ENCODE measurements at places on chromosomes 11 and 22. TPM values are rescaled to one million over a fixed set of nuclear protein-coding genes. Genes with fewer than 3 reads are reported as not detected.

DNA sequence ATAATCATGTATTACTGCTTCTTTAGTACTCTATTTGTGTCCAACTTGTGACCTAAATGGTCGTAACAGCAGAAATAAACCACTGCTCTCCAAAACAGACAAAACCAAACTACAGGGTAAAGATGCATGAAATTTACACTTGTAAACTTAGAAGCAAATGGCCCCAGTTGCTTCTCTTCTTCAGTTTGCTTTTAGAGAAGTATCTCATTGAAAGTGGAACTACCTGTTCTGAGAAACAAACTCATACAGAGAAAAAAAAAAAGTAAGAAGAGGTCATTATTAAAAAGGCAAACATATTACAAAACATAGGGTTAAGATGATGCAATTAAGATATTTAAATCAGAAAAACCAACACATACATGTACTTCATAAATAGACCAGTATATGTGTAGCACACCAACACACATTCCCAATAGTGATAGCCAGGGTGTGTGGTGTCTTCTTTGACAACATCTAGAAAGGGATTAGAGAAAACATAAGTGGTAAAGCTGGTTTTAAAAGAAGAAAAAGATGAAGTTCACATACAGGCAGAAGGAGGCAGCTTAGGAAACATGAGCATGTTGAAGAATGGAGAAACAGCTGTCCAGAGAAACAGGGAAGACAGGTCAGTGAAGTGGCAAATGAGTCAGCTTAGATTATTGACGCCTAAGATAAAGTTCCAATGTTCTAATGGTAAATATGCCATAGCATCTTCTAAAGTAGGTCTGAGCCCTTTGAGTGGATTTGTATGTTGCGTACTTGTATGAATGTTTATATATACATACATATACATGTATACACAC is 844.7 kb upstream of the CCDC90B start:
- H3K4me1 ChIP-seq, result no peaks in the 10 kb centered on the region
- DNase-seq, result no peak
- no peak overlapping the region for H3K27ac ChIP-seq

- no peak overlapping the region for H3K27ac ChIP-seq
- no peaks in the 10 kb centered on the region for H3K36me3 ChIP-seq
- H3K27me3 ChIP-seq, result no peaks in the 10 kb centered on the region
- H3K4me3 ChIP-seq, result no peak overlapping the region
- H3K4me1 ChIP-seq, result no peaks in the 10 kb centered on the region
Observed at GRCh38 chr11:13908535-13908934, 54.0 kb upstream of the SPON1 start.

- no peaks in the 10 kb centered on the region for H3K27me3 ChIP-seq
- no peak overlapping the region for H3K27ac ChIP-seq
- H3K4me1 ChIP-seq, result no peaks in the 10 kb centered on the region
- no peak for DNase-seq
- no peak overlapping the region for H3K4me3 ChIP-seq
- no peaks in the 10 kb centered on the region for H3K36me3 ChIP-seq
Observed at GRCh38 chr11:31417816-31418215, 48.2 kb downstream of the DNAJC24 start.

GRCh38 chr11:44684859-44685281 is 41.9 kb upstream of the TSPAN18 start:
- H3K27me3 ChIP-seq, result no peaks in the 10 kb centered on the region
- no peaks in the 10 kb centered on the region for H3K4me1 ChIP-seq
- H3K27ac ChIP-seq, result no peak overlapping the region
- no peaks in the 10 kb centered on the region for H3K36me3 ChIP-seq

- H3K27ac ChIP-seq, result peak overlapping the region; percentile 53
- DNase-seq, result peak; percentile 88
- H3K36me3 ChIP-seq, result peaks cover 11% of the 10 kb centered on the region
- no peaks in the 10 kb centered on the region for H3K27me3 ChIP-seq
Observed at GRCh38 chr11:126339863-126340434, 15.5 kb upstream of the ST3GAL4 start.

DNA sequence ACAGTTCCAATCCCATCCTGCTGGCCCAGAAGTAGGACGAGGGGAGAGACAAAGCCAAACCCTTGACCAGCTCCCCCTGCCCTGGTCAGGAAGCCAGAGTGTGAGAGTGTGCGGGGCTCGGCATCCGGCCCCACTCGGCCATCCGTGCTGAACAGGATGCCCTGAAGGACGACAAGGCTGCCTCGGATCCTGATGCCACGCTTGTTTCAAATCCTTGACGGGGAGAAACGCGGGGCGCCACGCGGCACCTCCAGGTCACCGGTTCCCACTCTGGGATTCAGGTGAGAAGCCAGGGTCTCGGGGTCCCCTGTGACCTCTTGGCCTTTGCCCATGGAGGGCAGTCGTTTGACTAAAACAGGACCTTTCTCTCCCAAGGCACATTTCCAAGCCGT is 167.8 kb downstream of the BRD1 start:
- no peak overlapping the region for H3K27ac ChIP-seq
- no peaks in the 10 kb centered on the region for H3K36me3 ChIP-seq
- no peak overlapping the region for H3K4me3 ChIP-seq
- no peak for DNase-seq
- no peaks in the 10 kb centered on the region for H3K4me1 ChIP-seq

DNA sequence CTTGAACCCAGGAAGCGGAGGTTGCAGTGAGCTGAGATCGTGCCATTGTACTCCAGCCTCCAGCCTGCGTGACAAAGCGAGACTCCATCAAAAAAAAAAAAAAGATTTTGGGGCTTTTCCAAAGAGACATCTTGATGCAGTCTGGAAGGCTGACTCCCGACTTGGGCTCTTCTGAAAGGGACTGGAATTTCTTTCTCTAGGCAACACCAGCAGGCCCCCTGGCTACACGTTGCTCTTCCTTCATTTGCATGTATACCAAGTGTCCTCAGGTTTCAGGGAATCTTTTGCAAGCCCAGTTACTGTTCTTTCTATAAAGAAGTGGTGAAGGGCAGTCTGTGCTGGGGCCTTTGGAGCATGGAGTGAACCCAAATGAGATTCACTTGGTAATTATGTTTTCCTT is 211.0 kb downstream of the GRIK4 start:
- no peak for DNase-seq
- H3K27ac ChIP-seq, result no peak overlapping the region
- no peaks in the 10 kb centered on the region for H3K27me3 ChIP-seq
- H3K36me3 ChIP-seq, result no peaks in the 10 kb centered on the region
- H3K4me3 ChIP-seq, result no peak overlapping the region
- H3K4me1 ChIP-seq, result no peaks in the 10 kb centered on the region

DNA sequence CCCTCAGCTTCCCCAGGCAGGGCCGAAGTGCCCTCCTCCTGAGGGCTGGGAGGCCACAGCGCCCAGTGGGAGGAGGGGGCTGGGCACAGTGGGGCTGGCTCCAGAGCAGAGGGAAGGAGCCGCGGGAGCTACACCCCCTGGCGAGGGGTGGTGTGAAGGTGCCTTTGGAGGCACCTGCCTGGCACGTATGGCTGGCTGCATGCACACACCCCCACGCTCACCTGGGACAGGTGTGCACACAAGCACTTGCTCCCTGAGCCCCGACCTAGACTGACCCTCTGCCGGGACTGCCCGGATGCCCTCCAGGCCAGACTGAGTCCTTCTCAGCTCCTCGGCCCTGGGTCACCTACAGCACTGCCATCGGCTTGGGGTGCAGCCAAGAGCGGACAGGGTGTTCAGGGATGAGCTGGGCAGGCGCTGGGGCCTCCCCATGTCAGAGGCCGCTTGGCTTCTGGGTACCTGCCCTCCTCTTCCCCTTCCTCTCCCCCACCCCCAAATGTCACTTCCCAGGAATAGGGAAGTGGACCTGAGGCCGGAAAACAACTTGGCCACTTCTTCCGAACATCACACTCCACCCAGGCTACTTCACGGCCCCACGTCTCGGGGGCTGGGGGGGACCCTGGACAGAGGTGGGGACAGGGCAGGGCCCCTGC is 7.4 kb upstream of the PIM3 start:
- DNase-seq, result no peak
- H3K4me3 ChIP-seq, result no peak overlapping the region
- peaks cover 19% of the 10 kb centered on the region for H3K4me1 ChIP-seq
- H3K36me3 ChIP-seq, result no peaks in the 10 kb centered on the region

GRCh38 chr22:49455595-49455994 is 372.1 kb downstream of the BRD1 start:
- H3K4me3 ChIP-seq, result no peak overlapping the region
- no peak for DNase-seq
- peaks cover 21% of the 10 kb centered on the region for H3K27me3 ChIP-seq
- no peaks in the 10 kb centered on the region for H3K36me3 ChIP-seq
- H3K27ac ChIP-seq, result no peak overlapping the region

DNA sequence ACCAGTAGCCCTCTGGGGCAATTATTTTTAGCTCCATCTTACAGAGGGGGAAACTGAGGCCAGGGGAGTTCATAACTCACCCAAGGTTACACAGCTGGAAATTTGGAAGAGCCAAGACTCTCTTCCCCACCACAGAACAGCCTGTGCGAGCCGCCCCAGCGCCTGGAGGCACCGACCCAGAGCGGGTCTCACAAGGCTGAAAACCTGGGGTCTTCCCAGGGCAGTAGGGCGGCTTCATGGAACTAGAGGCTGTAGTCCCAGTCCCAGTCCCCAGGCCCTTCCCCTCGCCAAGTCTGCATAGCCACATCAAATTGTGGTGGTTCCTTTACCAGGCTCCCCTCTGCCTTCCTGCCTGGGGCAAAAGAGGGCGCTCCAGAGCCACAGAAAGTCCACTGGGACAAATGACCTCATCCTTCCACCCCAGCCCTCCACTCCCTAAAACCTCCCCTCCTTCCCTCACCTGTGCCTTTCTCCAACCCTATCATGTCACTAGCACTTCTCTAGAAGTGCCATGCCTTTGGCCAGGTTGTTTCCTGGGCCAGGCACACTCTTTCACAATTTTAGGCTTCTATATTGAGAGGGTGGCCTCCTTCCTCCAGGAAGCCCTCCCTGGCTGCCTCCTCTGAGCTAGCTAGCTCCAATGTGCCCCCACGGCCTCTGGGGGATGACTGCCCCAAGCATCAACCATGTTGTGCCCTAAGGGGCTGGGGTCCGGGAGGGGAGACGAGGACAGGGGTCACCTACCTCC is 15.2 kb upstream of the CDC42EP1 start:
- H3K4me1 ChIP-seq, result peaks cover 40% of the 10 kb centered on the region
- peak overlapping the region; percentile 21 for H3K4me3 ChIP-seq
- no peaks in the 10 kb centered on the region for H3K36me3 ChIP-seq

DNA sequence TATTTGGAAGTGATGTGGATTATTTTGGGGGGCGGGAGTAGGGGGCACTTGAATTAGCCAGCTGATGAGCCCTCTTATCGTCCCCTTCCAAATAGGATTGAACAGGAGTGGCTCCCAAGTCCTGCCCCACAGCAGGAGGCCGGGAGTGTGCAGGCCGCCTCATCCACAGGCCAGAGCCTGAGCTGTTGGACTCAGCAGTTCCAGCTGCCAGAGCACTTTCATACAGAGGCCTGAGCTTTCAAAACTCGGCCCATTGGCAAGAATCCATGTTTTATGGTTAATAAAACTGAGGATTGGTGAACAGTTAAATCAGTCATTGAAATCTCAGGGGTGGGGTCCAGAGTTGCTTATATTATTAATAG is 9.6 kb downstream of the FAM118A start:
- H3K4me3 ChIP-seq, result no peak overlapping the region
- H3K27ac ChIP-seq, result peak overlapping the region; percentile 81
- no peaks in the 10 kb centered on the region for H3K4me1 ChIP-seq

DNA sequence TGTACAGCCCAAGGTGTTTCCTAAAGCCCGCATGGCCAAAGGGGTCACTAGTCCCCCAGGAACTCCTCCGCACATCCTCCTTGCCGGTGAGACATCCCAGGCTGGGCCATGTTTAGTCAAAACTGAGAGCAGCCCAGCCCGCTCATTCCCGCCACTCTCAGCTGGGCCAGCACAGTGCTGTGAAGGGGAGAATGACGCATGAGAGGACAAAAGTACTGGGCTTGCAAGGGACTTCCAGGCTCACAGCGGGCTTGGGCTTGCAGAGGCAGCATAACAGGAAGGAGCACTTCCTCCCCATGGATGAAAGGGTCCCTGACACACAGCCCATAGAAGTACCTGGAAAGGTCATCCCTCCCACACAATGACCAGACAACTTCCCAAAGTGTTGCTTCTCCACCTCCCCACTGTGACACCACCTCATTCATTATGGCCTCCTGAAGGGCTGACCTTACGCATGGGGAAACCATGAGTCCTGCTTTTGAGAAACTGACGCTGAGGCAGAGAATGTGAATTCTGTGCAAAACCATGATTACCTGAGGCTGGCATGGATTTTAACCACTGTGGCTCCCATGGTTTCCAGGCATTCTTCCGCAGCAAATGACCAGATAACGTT is 19.1 kb downstream of the ETS1 start:
- no peaks in the 10 kb centered on the region for H3K36me3 ChIP-seq
- H3K4me3 ChIP-seq, result no peak overlapping the region
- H3K27ac ChIP-seq, result no peak overlapping the region

DNA sequence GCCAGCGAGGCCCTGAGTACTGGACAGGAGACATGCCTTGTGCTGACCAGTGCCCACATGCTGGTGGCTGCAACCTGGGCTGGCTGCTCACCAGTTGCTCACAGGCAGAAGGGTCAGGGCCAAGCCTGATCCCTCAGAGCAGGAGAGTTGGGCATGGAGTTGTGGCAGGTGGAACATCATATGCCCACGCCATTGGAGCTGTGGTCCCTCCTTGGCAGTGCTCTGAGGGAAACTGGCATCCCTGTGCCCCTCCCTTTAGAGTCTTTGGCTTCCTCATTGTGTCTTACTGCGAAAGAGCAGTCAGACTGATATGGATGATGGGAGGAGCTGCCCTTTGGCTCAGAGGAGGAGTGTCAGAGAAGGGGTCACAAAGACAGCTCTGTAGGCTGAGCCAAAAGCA is 3.1 kb upstream of the MYEOV start:
- H3K4me1 ChIP-seq, result no peaks in the 10 kb centered on the region
- no peak for DNase-seq
- no peaks in the 10 kb centered on the region for H3K36me3 ChIP-seq
- H3K27me3 ChIP-seq, result no peaks in the 10 kb centered on the region
- H3K27ac ChIP-seq, result no peak overlapping the region
- H3K4me3 ChIP-seq, result no peak overlapping the region

DNA sequence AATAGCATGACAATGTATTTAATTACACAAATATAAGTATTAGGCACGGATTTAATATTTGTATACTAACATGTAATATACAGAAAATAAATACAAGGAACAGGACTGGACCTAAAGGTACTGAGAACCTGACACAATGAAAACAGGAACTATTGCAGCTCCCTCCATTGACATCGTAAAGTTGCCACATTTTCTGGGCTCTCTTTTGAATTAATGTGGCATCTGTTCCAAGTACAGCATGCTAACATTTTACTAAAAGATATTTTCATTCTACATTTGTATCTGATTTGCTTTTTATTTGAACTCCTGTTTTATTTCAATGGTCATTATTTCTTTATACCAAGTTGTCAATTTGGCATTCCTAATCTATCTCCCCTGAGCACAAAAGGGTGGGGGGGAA is 15.3 kb downstream of the PHF21A start:
- no peak for DNase-seq
- H3K4me1 ChIP-seq, result no peaks in the 10 kb centered on the region
- H3K36me3 ChIP-seq, result no peaks in the 10 kb centered on the region
- no peak overlapping the region for H3K27ac ChIP-seq

The OR5P2 gene
- total RNA-seq, result not detected

The CD3D gene
- total RNA-seq, result 1.7 TPM

The DSCAML1 gene
- total RNA-seq, result 2.3 TPM

The CCDC88B gene
- 8.6 TPM for total RNA-seq

The LRRC74B gene
- not detected for total RNA-seq

The YPEL4 gene
- total RNA-seq, result 3.1 TPM

The KCNQ1 gene
- total RNA-seq, result 3.2 TPM

The GAB4 gene
- not detected for total RNA-seq

The LARGE2 gene
- not detected for total RNA-seq
